ENCODE measurements at places on chromosomes 5 and 9.
A peak's percentile ranks its signal among the peaks of the same experiment; 100 is the strongest.

DNA sequence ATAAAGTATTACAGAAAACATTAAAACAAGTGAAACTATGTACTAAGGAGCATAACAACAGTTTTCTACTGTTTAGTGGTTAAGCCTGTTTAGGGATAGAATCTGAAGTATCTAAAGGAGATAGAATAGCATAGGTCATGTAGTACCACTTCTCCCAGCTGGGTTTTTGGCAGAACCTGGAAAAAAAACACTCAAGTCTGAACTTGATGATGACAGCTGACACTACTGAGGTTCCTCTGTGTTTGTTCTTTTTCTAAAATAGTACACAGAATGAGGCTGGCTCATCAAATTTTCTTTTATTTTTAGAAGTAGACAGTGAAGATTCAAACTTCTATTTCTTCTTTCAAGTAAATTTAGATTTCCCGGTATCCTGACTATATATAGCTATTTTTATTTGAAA is 203.8 kb upstream of the ACO1 start:
- DNase-seq, result no peak

DNA sequence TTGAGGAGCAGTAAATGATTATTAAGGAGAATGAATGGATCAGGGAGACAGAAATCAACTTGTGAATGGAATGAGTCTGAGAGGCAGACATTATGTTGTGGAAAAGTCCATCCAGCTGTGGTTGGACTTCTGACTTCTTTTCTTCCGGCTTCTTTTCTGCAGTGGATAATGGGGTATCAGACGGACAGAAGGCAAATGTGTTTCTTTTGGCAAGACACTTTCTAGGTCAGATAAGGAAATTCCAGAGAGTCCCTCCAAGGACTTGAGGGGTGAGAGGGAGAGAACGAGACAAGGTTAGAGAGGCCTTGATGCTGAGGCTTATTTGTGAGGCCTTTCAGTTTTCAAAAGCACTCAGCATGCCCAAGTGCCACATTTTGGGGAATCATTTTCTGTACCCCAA is 17.1 kb upstream of the GRHPR start:
- no peak for DNase-seq

DNA sequence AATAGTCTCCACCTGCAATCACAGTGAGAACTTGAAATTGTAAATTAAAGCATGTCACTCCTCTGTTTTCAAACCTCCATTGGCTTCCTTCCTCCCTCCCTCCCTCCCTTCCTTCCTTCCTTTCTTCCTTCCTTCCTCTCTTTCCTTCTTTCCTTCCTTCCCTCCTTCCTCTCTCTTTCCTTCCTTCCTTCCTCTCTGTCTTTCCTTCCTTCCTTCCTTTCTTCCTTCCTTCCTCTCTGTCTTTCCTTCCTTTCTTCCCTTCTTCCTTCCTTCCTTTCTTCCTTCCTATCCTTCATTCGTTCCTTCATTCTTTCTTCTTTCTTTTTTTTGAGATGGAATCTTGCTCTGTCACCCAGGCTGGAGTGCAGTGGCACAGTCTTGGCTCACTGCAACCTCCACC is 595.0 kb upstream of the ZNF608 start:
- DNase-seq, result no peak

DNA sequence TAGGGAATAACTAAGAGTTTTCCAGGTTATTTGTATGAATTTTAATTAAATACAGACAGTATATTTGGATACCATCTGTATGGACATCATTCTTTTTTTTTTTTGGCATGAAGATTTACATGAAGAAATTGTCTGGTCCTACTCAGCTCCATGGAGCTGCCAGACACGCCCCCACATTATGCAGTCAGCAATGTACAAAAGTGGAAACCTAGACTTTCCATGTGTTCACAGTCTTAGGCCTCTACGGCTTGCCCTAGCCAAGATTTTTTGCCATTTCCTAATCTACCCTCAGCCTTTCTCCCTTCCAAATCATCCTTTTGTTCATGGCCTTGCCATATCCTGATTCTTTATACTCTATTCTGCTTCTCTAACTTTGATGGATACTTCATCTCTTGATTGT is 207.1 kb downstream of the SGCD start:
- DNase-seq, result no peak

DNA sequence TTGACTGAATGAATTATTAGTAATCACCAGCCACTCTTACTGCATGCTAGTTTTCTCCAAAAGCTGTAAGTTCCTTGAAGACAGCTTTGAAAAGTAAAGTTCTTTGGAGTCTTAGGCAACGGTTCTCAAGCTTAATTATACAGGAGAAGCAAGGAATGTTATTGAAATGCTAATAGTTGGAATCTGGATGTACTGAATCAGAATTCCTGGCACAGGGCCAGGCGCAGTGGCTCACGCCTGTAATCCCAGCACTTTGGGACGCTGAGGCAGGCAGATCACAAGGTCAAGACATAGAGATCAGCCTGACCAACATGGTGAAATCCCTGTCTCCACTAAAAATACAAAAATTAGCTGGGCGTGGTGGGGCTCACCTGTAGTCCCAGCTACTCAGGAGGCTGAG is 33.4 kb downstream of the GRIA1 start:
- no peak for DNase-seq

GRCh38 chr9:14741369-14741768 is 18.8 kb upstream of the CER1 start:
- no peak for DNase-seq

- DNase-seq, result no peak
Measured at GRCh38 chr9:8382266-8382665, 582.7 kb upstream of the DMAC1 start.

- no peak for DNase-seq
Measured at GRCh38 chr9:103474156-103474555, 479.0 kb downstream of the CYLC2 start.

- peak; percentile 61 for DNase-seq
Measured at GRCh38 chr9:125904155-125904851, 157.1 kb downstream of the PBX3 start.

- DNase-seq, result no peak
Measured at GRCh38 chr9:7973123-7973522, 173.5 kb upstream of the DMAC1 start.

GRCh38 chr5:170268884-170269283 is 28.7 kb downstream of the LCP2 start:
- DNase-seq, result peak; percentile 89

DNA sequence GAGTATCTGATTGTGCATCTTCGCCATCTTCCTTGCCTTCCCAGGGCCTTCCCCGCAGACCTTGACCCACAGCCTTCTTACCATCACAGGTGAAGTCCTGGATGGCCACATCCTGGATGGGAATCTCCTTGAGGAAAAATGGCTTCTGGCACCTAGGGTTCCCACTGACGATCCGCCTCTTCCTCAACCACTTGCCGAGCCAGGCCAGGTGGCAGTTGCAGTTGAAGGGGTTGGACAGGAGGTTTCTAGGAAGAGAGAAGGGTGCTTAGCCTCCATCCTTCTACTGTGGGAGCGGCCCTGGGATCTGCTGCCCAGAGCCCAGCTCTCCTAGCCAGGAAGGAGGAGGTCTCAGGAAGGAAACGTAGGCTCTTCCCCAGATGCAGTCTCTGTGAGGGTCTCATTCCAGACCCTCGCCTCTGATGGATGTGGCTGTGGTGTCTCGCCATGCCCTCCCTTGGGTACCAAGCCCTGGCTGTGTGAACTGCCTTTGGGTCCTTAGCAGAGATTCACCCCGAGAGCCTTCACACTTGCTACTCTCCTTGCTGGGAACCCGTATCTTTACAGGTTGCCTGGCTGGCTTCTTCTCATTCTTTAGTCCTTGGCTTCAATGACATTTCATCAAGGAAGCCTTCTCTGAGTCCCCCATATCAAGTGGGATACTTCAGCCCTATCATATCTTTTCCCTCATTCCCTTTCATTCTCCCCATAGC is 170.4 kb upstream of the PANK3 start:
- no peak for DNase-seq

DNA sequence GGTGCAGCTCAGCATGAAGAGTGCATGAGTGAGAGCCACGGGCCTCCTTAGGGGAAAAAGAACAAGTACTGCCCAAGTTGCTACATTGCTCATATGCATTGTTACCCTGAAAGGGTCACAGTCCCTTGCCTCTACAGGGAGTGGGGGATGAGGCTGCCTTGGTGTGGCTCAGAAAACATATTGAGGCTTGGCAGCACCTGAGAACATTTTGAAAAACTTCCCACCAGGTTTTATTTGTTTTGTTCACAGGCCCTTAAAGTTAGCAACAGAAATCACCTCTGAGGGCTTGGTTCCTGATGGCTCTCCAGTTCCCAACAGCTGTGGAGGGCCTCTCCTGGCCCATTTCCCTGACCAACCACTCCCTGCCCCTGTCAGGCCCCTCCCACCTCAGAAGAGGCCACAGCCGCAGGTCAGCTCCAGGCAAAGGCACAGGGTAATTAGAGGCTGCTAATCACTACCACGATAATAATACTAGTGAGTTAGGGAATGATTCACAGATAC is 90.7 kb upstream of the ADRA1B start:
- DNase-seq, result no peak

Measured in inflammatory macrophage treated with lipopolysaccharide for 4 hours (primary cell).